ENCODE measurements at places on chromosomes 16 and 17. TPM values are rescaled to one million over a fixed set of nuclear protein-coding genes. Genes with fewer than 3 reads are reported as not detected.

The MAP3K14 gene
- 2.4 TPM for polyA plus RNA-seq

DNA sequence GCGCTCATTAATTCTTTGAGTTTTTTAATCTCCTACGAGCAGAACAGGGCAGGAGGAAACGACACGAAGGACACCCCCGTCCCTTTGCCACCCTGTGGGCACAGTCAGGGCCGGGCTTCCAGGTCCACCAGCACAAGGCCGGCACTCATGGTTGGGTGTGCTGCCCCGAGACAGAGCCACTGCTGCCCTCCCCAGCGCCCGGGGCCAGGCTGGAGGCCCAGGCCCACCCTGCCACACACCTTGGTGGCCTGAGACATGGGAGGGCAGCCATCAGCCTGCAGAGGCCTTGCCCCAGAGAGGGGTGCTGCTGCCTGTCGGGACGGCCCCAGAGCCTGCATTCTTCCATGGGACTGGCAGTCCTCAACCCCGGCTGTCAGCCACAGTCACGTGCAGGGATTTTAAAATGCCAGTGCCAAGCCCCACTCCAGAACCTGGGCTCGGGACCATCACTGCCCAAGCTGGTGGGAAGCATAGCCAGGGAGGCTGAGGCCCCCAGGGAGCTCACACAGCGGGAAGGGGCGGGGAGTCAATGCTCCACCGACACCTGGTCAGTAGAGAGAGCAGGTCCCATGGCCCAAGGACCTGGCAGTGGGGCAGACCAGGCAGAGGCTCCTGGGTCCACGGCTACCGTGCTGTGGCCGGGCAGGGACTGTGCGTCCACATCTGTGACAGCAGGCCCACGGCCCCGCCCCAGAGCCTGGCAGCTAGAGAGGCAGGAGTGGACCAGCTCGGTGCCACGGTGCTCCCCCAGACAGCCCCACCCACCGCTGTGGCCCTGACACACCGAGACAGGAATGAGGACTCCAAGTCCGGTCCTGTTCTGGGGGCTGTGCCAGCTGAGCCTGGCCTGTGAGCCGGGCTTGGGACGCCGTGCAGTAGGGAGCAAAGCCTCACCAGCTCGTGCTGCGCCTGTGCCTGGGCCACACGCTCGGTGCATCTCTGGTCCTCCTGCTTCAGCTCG is 27.5 kb downstream of the CEP131 start:
- no peak for DNase-seq

GRCh38 chr16:88810166-88810911 is 1.4 kb downstream of the APRT start:
- no peak for DNase-seq

GRCh38 chr17:48127371-48128051 is 19.9 kb downstream of the SNX11 start:
- no peak for DNase-seq

DNA sequence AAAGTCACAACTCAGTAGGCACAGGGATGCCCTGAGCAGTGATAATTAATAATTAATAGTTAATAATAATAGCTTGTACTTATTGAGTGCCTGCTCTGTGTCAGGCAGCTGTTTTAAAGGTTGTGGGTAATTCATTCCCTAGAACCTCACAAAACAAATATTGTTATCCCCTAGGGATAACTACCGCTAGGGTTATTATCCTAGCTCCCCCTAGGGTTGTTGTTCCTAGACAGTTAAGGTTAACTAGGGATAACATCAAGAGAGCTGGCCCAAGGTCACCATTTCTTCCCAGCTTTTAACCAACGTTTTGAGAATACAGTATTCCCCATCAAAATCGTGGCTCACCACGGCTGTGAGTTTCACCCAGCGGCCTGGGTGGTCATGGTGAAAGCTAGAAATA is 180.1 kb downstream of the PRKCB start:
- no peak for DNase-seq

GRCh38 chr16:22888791-22889190 is 74.8 kb downstream of the HS3ST2 start:
- no peak for DNase-seq

- no peak for DNase-seq
These were observed 7.2 kb upstream of the IRF8 start for GRCh38 chr16:85891776-85892166.

DNA sequence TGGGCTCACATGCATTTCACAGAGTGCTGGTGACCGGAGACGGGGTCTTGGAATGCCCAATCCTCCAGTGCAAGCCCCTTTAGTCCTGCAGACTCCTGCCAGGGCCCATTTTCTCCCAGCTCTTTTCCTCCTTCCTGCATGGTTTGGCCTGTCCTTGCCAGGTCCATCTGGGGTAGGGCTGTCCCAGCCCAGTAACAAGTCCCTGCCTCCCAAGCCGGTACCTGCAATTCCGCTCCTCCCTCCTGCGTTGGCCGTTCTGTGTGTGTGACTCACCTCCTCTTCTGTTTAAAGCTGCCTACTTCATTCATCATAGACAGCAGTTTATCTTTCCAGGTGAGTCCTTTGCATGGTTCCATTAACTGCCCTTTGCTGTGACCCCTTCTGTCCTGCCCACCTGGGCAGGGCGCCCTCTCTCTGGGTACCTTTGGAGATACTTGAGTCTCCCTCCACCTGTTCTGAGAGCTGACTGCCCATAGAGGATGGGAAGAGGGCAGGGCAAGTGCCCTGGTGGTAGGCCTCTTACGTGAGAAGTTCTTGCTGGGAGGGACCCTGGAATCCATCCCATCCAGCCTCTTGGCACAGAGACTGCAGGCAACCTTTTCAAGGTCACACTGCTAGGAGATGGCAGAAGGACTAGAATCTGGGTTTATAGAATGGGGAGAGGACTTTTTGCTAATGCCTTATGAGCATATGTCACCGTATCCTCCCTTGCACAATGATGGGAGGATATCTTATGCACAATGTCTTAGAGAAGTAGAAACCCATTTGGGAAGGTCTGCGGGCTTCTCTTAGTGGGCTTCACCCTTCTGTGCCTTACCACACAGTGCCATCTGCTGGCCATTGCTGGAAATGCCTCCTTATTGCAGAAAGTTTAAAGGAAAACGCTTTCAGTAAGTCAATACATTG is 29.7 kb upstream of the LGALS9 start:
- DNase-seq: peak; percentile 76

DNA sequence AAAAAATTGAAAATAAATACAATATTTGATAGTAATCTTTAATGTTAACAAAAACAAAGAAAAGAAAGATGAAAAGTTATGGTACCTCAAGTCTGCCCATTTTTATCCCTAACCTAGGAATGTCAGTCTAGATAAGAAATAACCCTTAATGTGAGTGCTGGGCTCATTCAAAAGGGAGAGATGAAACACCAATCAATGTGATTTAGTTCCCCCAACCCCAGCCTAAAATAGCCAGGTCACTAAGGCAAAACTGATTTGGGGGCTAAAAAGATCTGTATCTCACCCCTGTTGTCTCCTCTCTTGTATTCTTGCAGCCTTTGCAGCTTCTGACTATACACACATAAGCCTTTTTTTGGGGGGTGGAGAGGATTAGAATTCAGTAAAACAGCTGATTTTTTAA is 3.2 kb upstream of the IGF2BP1 start:
- no peak for DNase-seq

- no peak for DNase-seq
These were observed 462.0 kb upstream of the MAF start for GRCh38 chr16:80062361-80063030.
